ENCODE measurements at places on chromosomes 12 and 14. TPM values are rescaled to one million over a fixed set of nuclear protein-coding genes. Genes with fewer than 3 reads are reported as not detected.

DNA sequence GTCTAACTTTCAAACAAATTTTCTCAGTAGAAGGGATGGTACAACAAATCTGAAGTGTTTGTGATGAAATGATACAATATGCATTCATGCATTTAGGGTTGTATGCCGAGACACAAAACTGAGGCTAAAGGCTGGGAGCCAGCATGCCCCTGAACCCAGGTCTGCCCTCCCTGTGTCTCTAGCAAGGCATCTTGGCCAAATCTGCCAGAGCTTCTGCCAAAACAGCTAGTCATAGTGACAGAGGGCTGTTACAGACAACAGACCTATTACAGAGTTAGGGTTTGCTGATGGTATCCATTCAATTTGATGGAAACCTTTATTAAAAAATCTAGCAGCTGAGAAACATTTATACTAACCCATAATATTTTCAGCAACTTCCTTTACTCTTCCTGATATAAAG, 11.3 kb upstream of the CHPT1 start:
- DNase-seq, result no peak

GRCh38 chr12:115482943-115483342, 794.5 kb downstream of the MED13L start:
- no peak for DNase-seq

DNA sequence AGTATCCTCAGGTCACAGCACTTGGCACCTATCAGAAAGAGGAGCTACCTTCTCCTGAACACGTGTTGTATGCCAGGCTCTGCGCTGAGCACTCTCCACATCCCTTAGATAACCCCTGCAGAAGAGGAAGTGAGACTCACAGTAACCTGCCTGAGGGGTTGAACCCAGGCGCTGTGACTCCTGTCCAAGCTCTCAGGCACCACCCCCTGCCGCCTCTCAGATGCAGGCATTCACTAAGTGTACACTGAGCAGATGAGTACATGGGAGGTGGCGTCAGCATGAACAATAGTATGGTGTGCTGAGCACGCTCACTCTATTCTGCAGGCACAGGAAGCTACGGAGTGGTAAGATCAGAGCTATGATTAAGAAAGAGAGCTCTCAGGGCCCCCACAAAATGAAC, 21.0 kb upstream of the RIC8B start:
- DNase-seq, result no peak

MLH3 gene
- polyA plus RNA-seq, result 15.3 TPM

KRT78 gene
- polyA plus RNA-seq, result not detected

HOTAIR gene
- 6.3 TPM for polyA plus RNA-seq

ALX1 gene
- polyA plus RNA-seq, result 0.24 TPM

Measured in urinary bladder (tissue), 4 donors.